ENCODE measurements at places on chromosomes 2 and 18. TPM values are rescaled to one million over a fixed set of nuclear protein-coding genes. Genes with fewer than 3 reads are reported as not detected.
A peak's percentile ranks its signal among the peaks of the same experiment; 100 is the strongest.

- DNase-seq = peak; percentile 3
Observed at GRCh38 chr2:23513872-23514793, 129.2 kb downstream of the KLHL29 start.

DNA sequence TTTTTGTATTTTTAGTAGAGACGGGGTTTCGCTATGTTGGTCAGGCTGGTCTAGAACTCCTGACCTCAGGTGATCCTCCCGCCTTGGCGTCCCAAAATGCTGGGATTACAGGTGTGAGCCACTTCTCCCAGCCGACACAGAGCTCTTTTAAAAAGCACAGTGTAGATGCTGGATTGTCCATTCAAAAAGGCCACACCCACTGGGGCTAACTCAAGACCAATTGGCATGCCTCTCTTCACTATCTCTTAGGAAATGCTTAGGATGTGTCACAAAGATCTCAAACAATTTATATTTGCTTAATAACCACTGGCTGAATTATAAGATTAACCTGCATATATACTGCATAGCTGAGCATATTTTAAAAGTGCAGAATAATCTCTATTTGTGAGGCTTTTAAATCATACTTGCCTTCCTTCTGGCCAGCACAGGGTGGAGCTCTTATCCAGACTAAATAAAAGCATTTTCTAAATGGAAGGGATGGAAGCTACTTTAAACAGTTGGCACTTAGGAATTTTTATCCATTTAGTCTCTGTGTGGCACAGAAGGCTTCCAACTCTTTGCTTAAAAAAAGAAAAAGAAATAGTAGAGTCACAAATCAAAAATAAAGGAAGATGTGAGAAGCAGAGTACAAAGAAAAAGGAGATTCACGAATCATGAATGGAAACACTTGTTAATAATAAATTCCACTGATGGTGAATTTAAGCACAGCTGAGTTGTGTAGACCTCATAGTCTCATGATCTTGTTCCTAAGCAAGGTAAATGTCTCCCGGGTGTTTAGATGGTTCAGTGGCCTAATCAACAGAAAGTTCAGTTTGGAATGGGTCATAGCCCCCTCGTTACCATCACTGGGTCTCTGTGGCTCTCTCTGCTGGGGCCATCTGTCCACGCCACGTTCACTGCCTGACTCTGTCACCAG is 22.4 kb downstream of the CRYGD start:
- DNase-seq = no peak

STEAP3 gene
- 2.1 TPM for total RNA-seq

ERBB4 gene
- total RNA-seq = 1.8 TPM

- no peak for DNase-seq
Observed at GRCh38 chr2:152166633-152167032, 8.9 kb downstream of the STAM2 start.

MATN3 gene
- 0.32 TPM for total RNA-seq

DNA sequence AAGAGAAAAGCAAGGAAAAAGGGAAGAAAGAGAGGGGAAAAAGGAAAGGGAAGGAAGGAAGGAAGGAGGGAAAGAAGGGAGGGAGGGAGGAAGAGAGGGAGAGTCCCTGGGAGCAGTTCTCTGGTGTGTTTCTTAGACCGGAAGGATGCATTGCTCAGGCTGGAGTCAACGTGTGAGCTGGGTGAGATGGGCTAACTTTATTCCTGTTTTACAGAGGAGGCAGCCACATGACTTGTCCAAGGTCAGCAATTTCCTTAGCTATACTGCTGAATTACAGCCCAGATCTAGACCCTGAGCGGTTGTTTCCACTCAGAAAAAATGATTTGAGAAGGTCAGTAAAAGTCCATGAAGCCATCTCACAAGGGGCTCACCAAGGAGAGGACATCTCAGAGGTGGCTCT is 86.6 kb upstream of the APCDD1 start:
- DNase-seq = no peak

OTOF gene
- 0.47 TPM for total RNA-seq

CCDC141 gene
- 0.51 TPM for total RNA-seq

All from glutamatergic neuron (in vitro differentiated cells).